ENCODE measurements at places on chromosomes 6 and 20.

- DNase-seq = no peak
These were observed 28.4 kb downstream of the RNF182 start for GRCh38 chr6:13953061-13953705.

- no peak for DNase-seq
These were observed 49.2 kb downstream of the PPP1R16B start for GRCh38 chr20:38854654-38855066.

GRCh38 chr6:110556317-110557110, 80.1 kb upstream of the SLC22A16 start:
- no peak for DNase-seq

DNA sequence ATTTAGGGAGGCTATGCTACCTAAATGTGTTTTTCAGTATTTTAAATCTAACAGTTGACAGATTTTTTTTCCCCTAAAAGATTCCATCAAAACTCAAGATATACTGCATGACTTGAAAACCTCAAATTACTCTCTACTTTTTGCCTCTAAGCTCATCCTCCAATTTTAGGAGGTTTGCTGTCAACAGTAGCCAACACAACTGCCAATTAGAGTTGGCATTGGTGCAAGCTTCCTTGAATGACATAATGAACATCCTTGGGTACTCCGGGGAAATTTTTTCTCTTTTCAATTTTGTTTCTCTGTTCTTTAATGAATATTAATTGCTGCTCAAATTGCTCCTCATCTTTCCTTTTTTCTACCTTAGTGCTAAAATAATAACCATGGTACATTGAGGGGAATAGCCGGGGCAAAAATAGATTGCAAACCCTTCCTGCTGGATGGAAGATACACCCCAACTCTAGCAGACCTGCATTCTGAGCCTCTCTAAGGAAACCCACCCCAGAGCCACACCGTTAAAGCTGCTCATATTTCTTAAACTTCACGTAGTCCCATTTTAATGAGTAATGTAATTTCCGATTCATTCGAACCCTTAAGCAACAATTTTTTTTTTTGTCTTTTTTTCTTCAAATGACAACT, 34.3 kb downstream of the SLC22A23 start:
- DNase-seq = no peak
